ENCODE measurements at places on chromosomes 11 and 22. TPM values are rescaled to one million over a fixed set of nuclear protein-coding genes. Genes with fewer than 3 reads are reported as not detected.

The DUSP8 gene
- 130 TPM for total RNA-seq

The POTEH gene
- not detected for total RNA-seq

- no peak for DNase-seq
Measured at GRCh38 chr22:49468487-49469198, 359.0 kb downstream of the BRD1 start.

DNA sequence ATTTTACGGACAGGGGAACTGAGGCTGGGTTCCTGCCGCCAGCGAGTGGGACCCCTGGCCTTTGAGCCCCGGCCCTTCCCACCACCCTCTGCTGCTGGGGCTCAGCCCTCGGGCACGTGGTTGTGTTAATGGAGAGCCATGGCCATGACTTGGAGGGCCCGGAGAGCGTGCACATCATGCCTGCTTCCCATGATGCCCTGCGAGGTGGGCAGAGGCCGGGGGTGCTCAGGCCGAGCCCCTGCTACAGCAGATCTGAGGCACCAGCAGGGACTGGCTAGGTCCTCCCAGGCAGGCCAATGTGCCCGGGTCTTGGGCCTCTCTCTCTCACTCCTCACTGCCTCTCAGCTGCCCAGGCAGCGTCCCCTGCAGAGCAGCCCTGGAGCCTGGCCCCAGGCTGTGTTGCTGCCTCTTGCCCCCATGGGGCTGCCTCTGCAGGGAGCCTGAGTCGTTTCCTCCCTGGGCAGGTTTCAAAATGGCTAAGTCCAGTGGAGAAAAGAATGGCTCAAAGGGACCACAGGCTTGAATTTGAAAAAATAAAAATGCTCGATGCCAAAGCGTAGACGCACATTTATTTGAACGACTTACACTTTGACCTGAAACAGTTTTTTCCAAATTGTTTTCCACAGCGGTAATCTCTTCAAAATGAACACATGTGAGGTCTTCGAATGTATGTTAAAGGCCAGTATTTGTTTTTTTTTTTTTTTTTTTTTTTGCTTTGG is 72.6 kb upstream of the CLDN5 start:
- no peak for DNase-seq

- DNase-seq = no peak
Measured at GRCh38 chr22:25023879-25024278, 71.4 kb downstream of the KIAA1671 start.

The XRRA1 gene
- 19.2 TPM for total RNA-seq

- DNase-seq = no peak
Measured at GRCh38 chr11:95364324-95365295, 133.6 kb upstream of the SESN3 start.

The ATG2A gene
- total RNA-seq = 285 TPM
